NCI-H510A treated with DMSO at 0.1 percent for 48 hours (cell line): ENCODE measurements at places on chromosomes 4 and X.

GRCh38 chr4:93030670-93031069 lies 726.9 kb downstream of the GRID2 start:
- no peak for DNase-seq

- no peak for DNase-seq
These were observed 6.1 kb downstream of the UBQLN2 start for GRCh38 chrX:56569378-56570057.

DNA sequence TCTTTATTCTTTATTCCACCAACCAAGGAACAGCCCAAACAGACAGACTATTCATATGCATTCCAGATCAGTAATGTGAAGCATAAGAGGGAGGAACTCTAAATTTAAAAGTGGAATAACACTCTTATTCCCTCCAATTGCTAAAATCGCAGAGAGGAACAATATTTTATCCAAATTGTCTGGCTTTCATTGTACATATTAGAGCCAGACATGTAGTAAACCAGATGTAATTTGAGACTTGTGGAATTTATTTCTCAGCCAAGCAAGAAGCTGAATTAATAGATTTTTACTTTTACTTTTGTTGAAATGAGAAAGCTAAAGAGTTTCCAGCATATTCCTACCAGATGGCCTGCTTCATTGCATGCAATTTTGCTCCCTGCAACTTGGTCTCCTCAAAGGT lies 674.6 kb upstream of the SLIT2 start:
- no peak for DNase-seq

- DNase-seq = peak; percentile 64
These were observed 77.3 kb upstream of the NOCT start for GRCh38 chr4:138938366-138938690.

- DNase-seq = no peak
These were observed 87.9 kb downstream of the WDFY3 start for GRCh38 chr4:84878546-84878945.

- DNase-seq = peak; percentile 4
These were observed 28.2 kb downstream of the HTT-AS start for GRCh38 chr4:3046162-3046561.

- no peak for DNase-seq
These were observed 72.1 kb upstream of the DOCK11 start for GRCh38 chrX:118423558-118423957.

- no peak for DNase-seq
These were observed 11.5 kb downstream of the PRPS2 start for GRCh38 chrX:12802741-12803140.

DNA sequence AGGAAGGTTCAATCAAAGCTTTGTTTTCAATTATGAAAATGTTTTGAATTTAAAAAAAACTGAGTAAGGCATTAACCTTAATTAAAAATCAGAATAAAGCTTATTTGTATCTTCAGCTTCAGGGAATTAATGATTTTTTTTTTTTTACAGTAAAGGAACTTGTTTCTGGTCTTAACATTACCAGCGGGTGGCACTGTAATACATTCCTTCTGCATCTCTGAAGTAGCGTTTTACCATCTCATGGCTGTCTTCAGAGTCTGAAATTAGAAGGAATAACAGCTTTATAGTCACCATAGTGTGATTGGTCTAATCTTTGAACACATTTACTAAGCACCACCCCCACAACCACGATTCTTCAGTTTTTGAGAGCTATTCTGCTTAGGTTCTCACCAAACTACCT lies 102.6 kb downstream of the IL1RAPL2 start:
- no peak for DNase-seq

- DNase-seq = no peak
These were observed 17.7 kb downstream of the OGT start for GRCh38 chrX:71550578-71550977.

DNA sequence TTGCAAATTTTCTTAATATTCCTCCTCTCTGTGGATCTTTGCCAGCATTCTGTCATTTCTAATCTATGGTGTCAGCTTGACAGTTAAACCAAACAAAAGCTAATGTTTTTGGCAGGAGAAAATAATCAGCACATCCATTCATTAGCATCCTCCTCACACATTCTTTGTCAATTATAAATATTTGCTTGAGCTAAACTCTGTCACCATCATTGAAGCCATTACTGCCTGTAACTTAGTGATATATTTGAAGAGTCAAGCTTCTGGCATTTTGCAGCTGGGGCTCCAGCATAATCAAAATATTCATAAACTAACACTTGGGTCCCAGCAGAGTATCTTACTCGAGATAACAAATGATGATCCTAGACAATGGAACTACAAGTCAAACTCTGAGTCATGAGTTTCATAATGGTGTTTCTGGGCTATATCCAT lies 126.1 kb downstream of the EIF4E start:
- no peak for DNase-seq

GRCh38 chrX:48909703-48910294 lies 1.6 kb downstream of the SLC35A2 start:
- DNase-seq = no peak

GRCh38 chrX:65705439-65705838 lies 38.0 kb downstream of the MSN start:
- no peak for DNase-seq

GRCh38 chr4:24544208-24544988 lies 40.0 kb downstream of the DHX15 start:
- DNase-seq = no peak

GRCh38 chr4:123706973-123707372 lies 310.4 kb downstream of the SPRY1 start:
- no peak for DNase-seq

GRCh38 chr4:5611750-5612149 lies 96.6 kb downstream of the EVC2 start:
- DNase-seq = no peak

DNA sequence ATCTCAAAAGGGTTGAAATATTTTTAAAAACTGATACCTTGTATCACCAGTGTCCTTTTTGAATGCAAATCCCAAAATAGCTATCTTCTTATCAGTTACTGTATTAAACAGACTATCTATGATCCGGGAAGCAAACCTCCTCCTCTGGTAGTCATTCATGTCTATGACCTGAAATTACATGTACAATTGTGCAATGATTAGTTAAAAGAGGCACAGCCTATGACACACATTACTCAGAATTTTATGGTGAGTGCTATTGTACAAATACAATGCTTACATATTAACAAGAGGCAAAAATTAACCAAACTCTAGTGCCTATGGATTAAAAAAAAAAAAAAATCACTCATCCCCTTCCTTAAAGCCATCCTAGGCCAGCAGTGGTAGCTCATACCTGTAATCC lies 21.7 kb downstream of the UGDH start:
- DNase-seq = no peak

DNA sequence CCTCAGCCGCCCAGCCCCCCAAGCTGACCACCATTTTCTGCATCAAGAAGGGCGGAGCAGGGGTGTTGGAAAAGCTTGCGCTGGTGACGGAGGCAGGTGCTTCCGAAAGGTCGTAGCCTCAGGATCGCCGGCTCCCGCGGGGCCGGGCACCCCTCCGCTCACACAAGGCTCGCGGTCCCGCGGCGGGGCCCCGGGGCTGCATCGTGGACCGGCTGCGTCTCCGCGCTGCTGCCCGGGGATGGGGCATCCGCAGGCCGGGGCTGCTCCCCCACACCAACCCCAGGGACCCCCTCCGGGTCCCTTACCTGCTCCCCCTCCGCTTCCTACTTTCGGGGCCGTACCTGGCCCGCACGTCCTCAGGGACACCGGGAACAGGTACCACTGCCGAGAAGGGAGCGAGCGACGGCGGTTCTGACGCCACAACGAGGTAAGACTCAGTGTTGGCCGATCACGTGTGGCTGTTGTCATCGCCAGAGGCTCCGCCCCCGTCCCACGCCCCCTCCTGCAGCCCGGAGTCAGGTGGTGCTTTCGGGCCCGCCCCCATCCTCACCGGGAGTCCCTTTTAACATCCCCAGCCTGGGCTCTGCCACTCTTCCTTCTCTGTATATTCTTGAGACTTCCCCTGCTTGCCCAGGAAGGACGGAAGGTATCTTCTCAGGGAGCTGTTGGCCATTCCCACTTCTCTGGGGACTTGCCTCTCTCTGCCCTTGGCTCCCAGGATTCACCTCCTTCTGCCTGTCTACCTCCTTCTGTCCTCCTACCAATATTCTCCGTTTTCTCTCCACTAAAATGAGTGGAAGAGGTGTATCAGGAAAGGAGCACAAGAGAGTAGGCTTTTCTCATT lies at the start of gene BEX2:
Gene BEX2 (minus strand): TSS at position 436 of the 844 bp plus-strand sequence. CDS start 1,014 bp downstream, outside the sequence.
- peak; percentile 73 for DNase-seq

DNA sequence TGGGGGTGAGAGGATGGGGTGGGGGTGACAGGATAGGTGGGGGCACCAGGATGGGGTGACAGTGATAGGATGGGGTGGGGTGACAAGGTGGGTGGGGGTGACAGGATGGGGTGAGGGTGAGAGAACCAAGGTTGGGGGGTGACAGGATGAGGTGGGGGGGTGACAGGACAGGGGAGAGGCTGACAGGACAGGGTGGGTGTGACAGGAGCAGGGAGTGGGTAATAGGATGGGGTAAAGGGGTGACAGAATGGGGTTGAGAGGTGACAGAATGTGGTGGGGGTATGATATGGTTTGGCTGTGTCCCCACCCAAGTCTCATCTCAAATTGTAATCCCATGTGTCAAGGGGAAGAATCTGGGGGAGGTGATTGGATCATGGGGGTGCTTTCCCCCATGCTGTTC lies 26.0 kb downstream of the RNF212 start:
- no peak for DNase-seq

GRCh38 chr4:145414841-145415240 lies 66.8 kb upstream of the SMAD1 start:
- no peak for DNase-seq

GRCh38 chr4:78878031-78878430 lies 61.2 kb downstream of the PAQR3 start:
- DNase-seq = no peak

GRCh38 chr4:90234916-90235547 lies 107.8 kb downstream of the CCSER1 start:
- no peak for DNase-seq

- no peak for DNase-seq
These were observed 10.9 kb upstream of the UBE2K start for GRCh38 chr4:39687014-39687413.

GRCh38 chr4:3062471-3062870 lies 11.9 kb downstream of the HTT-AS start:
- DNase-seq = no peak
